Cardiac septum (tissue), 1 donor: ENCODE measurements at places on chromosomes 3 and 15. TPM values are rescaled to one million over a fixed set of nuclear protein-coding genes. Genes with fewer than 3 reads are reported as not detected.

DNA sequence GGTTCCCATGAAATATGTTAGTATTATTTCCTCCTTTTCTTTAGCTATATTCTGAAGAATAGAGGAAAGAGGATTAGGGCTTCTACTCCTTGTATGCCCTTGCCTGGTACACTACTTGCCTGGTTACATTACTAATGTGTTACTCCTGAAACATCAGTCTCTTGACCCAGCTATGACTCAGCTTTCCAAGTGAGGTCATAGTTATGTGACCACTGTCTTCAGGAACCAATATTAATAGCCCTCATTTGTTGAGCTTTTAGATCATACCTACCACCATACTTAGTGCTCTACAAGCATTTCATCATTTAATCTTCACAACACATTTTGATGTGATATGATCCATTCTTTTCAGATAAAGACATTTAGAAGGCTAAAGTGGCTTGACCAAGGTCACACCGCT is 60.3 kb downstream of the CMSS1 start:
- no peak for DNase-seq

- no peak for DNase-seq
Measured at GRCh38 chr15:71820127-71820526, 9.8 kb downstream of the NR2E3 start.

GRCh38 chr15:81155375-81156218 is 21.5 kb downstream of the CFAP161 start:
- DNase-seq = no peak

- no peak for DNase-seq
Measured at GRCh38 chr3:12237076-12237475, 51.8 kb upstream of the PPARG start.

- DNase-seq = no peak
Measured at GRCh38 chr3:46549408-46549904, 16.6 kb downstream of the LRRC2 start.

- no peak for DNase-seq
Measured at GRCh38 chr3:126711121-126711760, 7.2 kb downstream of the CHCHD6 start.

- DNase-seq = no peak
Measured at GRCh38 chr3:87359826-87360225, 83.4 kb upstream of the POU1F1 start.

- DNase-seq = no peak
Measured at GRCh38 chr3:3734881-3735280, 64.3 kb upstream of the LRRN1 start.

- DNase-seq = no peak
Measured at GRCh38 chr3:16995601-16996000, 110.8 kb downstream of the PLCL2 start.

DNA sequence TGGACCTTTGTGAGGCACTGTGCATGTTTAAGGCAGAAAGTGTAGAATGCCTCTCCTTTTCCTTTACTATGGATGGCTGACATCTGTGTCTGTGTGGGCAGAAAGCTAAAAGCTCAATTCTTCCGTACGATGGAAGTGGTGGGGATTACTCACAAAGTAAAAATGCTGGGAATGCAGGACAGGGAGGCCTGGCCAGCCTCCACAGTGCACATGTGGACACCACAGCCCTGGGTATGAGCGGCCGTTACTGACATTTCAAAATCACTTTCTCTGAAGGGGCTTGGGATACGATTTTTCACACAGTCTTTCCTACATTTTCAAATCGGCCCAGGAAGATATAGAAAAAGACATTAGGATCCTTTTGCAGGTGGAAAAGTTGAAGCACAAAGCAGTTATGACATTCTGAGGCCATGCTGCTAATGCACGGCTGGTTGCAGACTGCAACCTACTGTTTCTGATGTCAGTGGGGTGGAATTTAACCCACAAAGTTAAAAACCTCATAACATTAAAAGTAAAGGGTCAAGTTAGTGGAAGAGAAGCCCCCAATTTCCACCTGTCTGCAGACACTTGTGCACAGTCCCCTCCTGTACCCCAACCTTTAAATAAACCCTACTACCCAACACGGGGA is 27.9 kb downstream of the EHD4 start:
- DNase-seq = peak; percentile 72

DNA sequence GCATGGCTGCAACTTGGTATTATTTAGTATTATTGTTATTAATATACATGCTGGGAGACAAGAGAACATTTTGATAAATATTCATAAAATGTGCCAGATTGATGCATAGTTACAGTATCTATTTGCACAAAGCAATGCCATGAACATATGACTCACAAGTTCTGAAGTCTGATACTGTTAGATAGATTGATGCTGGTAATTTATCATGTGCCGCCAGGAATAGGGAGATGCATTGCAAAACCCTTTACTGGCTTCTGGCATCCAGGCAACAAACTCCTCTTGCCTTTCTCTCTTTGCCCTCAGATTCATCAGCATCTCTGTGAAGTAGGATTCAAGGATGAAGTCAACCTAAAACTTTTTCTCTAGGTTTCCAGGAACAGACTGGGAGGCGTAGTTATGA is 41.0 kb upstream of the SLC25A26 start:
- DNase-seq = no peak

- DNase-seq = no peak
Measured at GRCh38 chr3:4582624-4583023, 89.5 kb downstream of the ITPR1 start.

DNA sequence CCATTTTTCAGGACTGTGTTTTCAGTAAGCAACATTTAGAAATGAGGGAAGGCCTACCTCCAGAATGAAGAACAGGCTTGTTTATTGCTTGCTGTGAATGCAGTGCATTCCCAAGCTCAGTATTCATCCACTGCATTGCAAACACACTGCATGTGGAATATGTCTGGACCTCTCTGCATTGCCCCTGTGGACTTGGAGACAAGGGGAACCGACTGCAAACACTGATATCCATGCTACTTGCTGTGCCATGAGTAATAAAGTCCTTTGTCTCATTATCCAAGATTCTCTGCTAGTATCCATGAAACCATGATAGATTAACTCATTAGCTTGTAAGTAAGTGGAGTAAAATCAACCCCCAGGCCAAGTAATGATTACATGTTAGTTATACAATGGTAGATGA is 301.2 kb upstream of the NR2E3 start:
- no peak for DNase-seq

DNA sequence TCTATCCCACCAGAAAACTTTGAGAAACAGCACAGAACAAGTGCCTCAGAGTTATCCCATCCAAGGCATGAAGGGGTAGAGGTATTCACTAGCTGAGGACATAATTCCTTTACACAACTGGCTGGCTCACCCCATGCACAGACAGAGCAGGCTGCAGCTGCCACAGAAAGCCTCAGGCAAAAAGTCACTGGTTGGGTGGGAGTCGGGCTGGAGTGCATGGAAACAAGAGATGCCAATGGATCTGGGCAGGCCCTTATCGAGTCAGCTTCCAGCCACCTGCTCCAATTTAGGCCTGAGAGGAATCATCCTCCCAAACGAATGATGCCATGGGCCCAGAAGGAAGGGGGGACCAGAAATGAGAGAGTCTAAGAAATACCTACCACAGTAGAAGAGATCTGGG is 83.0 kb downstream of the RSL24D1 start:
- no peak for DNase-seq

DNA sequence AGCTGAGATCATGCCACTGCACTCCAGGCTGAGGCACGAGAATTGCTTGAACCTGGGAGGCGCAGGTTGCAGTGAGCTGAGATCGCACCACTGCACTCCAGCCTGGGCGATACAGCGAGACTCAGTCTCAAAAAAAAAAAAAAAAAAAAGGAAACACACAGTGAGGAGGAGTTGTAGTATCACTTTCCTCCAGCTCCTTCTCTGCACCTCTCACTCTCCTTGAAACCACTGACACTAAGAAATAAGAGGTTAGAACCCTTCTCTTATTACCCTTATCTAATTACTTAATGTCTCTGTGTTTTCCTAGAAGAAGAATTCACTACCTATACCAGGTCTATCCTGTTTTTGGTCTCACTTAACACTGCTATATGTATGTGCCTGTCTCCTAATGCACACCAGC is 31.7 kb downstream of the RAB27A start:
- no peak for DNase-seq

GRCh38 chr3:42569593-42570142 is 12.1 kb downstream of the SEC22C start:
- DNase-seq = no peak

- no peak for DNase-seq
Measured at GRCh38 chr3:46337911-46338310, 16.0 kb upstream of the CCR2 start.

DNA sequence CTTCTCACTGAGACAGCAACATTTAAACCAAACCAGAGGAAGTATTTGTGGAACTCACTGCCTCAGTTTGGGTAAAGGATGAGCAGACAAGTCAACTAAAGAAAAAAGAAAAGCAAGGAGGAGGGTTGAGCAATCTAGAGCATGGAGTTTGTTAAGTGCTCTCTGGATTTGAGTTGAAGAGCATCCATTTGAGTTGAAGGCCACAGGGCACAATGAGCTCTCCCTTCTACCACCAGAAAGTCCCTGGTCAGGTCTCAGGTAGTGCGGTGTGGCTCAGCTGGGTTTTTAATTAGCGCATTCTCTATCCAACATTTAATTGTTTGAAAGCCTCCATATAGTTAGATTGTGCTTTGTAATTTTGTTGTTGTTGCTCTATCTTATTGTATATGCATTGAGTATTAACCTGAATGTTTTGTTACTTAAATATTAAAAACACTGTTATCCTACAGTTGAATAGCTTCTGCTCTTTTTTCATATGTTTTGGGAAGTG is 23.3 kb downstream of the CLDN18 start:
- no peak for DNase-seq

GRCh38 chr3:27905625-27906024 is 183.5 kb upstream of the EOMES start:
- no peak for DNase-seq

- DNase-seq = no peak
Measured at GRCh38 chr15:31482122-31482922, 155.7 kb downstream of the KLF13 start.

GRCh38 chr3:27796365-27796875 is 74.3 kb upstream of the EOMES start:
- DNase-seq = no peak

- no peak for DNase-seq
Measured at GRCh38 chr15:89836267-89837133, 21.8 kb upstream of the ANPEP start.

The CCR3 gene
- not detected for total RNA-seq

The POLQ gene
- 0.97 TPM for total RNA-seq

The CFAP100 gene
- total RNA-seq = not detected

The OIP5 gene
- not detected for total RNA-seq

The RAD51 gene
- total RNA-seq = 0.51 TPM

The ROPN1 gene
- not detected for total RNA-seq

The RBP2 gene
- total RNA-seq = not detected

The SLC22A13 gene
- total RNA-seq = 0.22 TPM

The DLEC1 gene
- 0.22 TPM for total RNA-seq

The FANCD2OS gene
- total RNA-seq = not detected

The TMEM108 gene
- 1.3 TPM for total RNA-seq

The LRTM1 gene
- total RNA-seq = not detected

The HESX1 gene
- total RNA-seq = 0.57 TPM

The FES gene
- 16.2 TPM for total RNA-seq

The SLC28A2 gene
- not detected for total RNA-seq
